GF-D8 (cell line): ENCODE measurements at places on chromosomes 16 and 17.

DNA sequence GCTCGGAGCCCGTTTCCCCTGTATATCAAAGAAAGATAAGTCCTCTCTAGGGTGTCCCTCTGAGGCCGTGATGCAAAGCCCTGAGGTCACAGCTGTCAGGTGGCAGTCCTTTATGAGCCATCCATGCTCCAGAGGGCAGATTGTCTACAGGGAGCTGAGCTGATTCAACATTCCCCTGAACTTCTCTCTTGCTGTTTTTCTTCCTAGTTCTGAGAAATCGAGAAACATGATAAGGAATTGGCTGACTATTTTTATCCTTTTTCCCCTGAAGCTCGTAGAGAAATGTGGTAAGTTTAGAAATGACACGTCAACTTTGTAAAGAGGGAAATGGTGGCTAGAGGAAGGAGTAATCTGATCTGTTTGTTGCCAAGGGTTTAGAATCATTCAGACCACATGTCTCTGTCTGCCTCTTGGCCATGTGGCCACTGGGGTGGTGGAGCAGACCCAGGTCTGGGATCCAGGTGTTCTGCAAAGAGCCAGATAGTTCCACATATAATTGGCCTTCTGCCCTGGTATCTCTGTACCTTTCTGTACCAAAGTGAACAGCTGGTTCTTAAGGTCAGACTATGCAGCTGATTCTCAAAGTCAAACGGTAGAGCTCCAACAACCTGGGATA is 3.5 kb downstream of the CTNS start:
- peak; percentile 92 for DNase-seq

- DNase-seq = no peak
These were observed 9.0 kb downstream of the DYNLL2 start for GRCh38 chr17:58092101-58092796.

GRCh38 chr17:72346306-72346705 is 225.5 kb downstream of the SOX9 start:
- no peak for DNase-seq

GRCh38 chr16:6937641-6938040 is 395.0 kb upstream of the RBFOX1 start:
- no peak for DNase-seq

- DNase-seq = no peak
These were observed 17.9 kb downstream of the TBC1D28 start for GRCh38 chr17:18626152-18626870.

DNA sequence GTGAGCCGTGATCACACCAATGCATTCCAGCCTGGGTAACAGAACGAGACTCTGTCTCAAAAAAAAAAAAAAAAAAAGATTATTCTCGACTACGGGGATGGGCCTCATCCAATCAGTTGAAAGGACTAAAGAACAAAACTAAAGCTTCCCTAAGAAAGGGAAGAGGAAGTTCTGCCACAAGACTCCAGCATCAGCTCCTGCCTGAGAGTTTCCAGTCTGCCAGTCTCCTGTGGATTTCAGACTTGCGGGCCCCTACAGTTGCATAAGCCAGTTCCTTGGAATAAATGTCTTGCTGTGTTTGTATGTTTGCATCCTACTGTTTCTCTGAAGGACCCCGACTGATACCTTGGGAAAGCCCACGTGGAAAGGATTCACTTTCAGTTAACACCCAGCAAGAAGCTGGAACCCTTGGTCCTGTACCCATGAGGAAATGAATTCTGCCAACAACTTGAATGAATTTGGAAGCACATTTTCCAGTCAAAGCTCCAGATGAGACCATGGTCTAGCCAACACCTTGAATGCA is 26.3 kb upstream of the FZD2 start:
- no peak for DNase-seq
